ENCODE measurements at places on chromosomes 12 and 14.

DNA sequence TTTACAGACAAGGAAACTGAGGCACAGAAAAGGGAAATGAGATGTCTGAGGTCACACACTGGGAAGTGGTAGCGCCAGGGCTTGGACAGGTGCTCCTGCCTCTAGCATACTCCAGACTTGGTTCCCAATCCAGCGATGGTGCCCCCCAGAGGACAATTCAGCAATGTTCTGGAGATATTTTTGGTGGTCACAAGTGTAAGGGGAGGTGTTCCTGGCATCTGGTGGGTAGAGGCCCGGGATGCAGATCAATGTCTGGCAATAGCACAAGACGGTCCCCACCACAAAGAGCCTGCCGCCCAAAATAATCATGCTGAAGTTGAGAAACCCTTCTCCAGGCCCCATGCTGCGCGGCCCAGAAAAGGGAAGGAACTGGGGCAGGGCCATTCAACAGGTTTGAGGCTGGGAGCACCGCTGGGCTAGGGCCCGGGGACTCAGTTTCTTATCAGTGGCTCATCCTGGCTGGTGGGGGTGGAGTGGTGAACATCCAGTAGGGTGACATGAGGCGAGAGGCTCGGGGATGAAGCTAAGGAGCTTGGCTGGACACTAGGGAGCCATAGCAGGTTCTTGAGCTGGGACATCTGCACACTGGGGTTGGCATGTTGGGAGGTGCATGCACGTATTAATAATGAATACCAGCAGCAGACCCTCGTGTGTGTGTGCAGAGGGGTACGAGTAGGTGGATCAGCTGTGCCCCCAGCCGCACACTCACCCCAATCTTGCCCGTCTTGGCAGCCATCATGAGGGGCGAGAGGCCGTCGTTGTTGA, 35.1 kb downstream of the TRPV4 start:
- no peak for DNase-seq

DNA sequence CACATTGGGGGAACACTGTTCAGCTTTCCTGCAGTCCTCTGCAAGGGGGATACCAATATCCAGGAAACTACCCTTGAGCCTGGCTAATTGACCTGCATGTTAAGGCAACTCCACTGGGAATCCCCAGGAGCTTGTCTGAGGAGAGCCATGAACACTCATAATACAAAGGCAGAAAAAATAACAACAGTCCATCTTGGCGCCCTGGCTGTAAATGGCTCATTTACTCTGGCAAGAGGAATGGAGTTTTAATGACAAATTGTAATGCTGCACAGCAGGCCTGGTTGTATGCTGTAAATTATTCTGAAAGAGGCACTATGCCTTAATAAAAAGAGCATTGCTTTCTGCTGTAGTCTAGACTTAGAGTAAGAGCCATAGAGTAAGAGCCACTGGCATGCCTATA, 58.3 kb downstream of the SLC8A3 start:
- DNase-seq: no peak

GRCh38 chr14:60116181-60116580, 24.5 kb downstream of the PCNX4 start:
- DNase-seq: no peak

DNA sequence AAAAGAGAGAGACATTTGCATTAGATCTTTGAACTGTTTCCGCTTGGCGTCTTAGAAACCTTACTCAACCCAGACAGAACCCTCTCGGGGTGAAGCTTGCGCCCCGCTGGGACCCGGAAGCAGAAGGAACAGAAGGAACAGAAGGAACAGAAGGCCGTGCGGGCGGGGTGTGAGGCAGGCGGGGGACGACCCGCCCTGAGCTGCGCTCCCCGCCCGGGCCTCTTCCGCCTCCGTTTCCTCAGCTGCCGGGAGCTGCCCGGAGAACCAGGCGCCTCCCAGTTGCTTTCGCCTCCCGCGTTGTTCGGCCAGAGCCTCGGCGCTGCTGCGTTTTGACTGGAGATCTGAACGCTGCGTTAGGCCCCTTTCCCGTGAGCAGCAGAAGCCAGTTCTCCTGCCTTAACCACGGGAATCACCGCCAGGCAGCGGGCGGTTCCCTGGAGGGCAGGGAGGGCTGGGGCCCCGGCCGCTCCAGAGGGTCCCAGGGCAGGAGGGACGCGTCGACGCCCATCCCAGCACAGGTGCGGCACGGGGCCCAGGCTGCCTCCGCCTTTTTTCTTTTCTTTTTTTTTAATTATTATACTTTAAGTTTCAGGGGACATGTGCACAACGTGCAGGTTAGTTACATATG, 19.3 kb upstream of the MMP17 start:
- DNase-seq: no peak

GRCh38 chr14:36019126-36019525, 157.4 kb downstream of the PTCSC3 start:
- DNase-seq: no peak

GRCh38 chr14:99568567-99569560, 35.1 kb downstream of the CCDC85C start:
- DNase-seq: no peak

DNA sequence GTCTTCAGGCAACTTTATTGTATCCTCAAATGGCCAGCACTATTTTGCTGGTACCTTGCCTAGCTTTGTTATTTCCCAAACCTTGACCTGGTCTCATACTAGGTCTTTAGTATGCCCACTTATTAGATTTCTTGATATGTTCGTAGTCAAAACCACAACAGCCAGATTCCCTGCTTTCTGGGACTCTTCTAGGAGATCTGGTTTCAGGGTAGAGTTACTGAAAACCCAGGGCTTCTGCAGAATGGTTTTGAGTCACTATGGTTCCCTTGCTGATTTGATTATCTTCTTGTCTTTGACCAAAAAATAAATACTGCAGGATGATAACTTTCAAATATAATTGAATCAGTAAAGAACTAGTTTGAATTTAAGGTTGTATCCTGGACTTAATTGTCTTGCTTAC, 211.2 kb downstream of the FUT8 start:
- DNase-seq: no peak

GRCh38 chr14:82757776-82758175, 1224.1 kb upstream of the SEL1L start:
- no peak for DNase-seq

- no peak for DNase-seq
These were observed 413.4 kb downstream of the NELL2 start for GRCh38 chr12:44462729-44463128.

GRCh38 chr12:80857311-80857710, 80.4 kb downstream of the LIN7A start:
- DNase-seq: no peak
